NCI-H1694 treated with DMSO at 0.1 percent for 48 hours (cell line): ENCODE measurements at places on chromosomes 3 and 15.

- DNase-seq, result no peak
These were observed 297.6 kb downstream of the TBC1D5 start for GRCh38 chr3:17444865-17445264.

GRCh38 chr3:42270561-42270960 lies 4.6 kb upstream of the CCK start:
- DNase-seq, result no peak

- DNase-seq, result no peak
These were observed 16.5 kb downstream of the SPICE1 start for GRCh38 chr3:113498221-113499005.

DNA sequence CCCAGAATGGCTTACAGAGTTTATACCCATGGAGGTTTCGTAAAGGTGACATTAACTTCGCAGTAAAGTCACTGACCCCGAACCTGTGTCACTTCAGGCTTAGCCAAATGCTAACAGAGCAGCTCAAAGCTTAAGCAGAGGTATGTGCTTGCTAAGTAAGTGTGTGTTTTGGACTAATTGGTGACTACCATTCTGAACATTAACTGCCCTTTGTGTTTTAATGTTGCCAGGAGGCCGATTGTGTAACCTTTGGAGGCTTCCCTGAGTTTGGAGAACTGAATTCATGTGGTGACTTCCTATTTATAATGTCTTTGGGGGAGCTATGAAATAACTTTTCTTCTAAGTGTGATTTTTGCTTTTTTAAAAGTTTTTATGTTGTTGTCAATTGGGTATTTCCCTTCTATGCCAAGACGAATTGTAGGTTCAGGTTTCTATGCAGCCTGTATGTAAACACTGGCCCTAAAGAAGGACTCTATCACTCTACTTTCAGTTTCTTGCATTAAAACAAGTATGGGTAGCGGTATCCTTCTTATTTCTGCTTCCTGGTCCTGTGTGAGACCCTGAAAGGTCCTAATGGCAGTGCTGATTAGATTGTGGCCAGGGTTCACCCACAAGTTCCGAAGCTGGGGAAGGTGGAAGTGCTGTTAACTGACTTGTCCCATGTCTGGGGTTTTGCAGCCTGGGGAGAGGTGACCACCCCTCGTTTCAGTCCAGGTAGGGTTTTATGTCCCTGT lies 86.3 kb downstream of the IGF1R start:
- no peak for DNase-seq

DNA sequence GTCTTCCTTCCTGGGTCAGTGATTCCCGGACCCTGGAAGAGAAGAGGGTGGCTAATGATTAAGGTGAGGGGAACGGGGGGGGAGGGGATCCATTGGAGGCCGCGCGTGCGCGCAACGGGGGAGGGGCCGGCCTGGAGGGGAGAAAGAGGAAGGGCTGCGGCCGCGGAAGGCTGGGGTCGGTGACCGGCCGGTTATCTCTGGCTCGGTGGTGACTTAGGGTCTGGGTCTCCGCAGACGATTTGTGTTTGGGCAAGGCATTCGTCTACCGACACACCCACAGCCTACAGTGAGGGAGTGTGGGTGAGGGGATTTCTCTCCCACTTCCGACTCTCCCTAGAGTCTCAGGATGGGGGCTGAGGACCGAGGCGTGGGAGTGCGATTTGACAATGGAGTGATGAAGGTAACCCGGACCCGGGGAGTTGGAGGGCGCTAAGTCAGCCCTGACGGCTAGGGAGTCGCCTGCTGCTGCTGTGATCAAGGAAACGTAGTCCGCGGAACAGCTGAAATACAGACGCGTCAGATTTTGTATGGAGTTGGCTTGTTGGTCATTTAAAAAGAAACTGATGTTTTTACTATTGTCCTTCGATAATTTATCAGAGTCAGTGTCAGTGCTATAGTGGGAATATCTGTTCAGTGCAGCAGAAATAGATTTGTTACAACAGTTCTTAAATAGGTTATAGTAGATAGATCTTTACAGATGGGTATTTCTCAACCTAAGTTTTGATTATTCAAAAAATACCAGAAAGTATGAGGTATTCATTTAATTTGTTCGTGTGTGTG lies 733 bp downstream of the RNF111 start:
- no peak for DNase-seq

DNA sequence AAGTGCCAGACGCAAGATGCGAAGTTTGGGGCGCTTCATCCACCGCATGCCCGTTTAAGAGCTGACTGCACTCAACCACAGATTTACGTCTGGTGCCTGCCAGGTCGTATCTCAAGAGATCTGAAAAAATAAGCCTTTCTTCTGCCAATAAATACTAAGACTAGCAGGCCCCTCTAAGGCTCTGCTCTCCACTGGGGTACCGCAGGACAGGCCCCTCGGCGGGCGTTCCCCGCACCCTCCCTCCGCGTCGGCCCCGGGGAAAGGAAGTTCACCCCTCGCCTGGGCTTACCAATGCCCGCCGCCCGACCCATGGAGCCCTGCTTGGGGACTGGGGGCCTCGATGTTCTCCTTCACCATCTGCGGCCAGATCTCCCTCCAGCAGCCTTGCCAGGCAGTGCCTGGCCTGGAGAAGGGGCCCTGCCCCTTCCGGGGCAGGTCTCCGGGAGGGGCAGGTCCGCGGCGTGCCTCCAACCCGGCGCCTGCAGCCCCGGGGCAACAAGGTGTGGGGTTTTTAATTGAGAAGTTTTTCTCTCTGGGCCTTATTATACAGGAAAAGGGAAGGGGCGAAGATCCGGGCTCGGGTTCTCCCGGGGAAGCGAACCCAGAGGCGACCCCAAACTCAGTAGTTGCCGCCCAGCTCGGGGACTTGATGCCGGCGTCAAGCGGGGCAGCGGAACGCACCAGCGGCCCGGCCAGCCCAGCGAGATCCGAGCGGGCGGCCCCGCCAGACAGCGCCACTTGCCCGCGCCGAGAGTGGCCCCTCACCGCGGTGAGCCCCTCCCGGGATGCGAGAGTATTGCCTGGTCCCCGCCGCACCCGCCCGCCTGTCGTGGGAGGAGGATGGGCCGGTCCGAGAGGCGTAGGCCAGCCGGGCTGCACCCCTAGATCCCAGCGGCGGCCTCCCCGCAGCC lies 735 bp downstream of the GOLGA8B start:
- peak; percentile 18 for DNase-seq

DNA sequence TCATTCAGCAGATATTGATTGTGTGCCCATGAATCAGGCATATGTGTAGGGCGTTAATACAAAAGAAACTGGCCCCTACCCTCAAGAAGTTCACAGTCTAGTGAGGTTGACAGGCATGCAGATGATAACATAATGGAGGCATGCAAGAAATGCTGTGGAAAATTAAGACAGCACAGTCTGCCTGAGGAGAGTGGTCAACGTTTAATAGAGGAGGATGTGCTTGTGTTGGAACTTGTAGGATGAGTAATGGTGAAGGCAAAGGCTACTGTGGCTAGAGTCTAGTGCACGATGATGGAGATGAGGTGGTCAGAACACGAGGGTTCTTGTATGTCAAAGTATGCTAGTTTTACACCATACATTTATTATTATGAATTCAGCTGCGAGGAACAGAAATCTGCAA lies 295.7 kb downstream of the SOX2 start:
- no peak for DNase-seq

DNA sequence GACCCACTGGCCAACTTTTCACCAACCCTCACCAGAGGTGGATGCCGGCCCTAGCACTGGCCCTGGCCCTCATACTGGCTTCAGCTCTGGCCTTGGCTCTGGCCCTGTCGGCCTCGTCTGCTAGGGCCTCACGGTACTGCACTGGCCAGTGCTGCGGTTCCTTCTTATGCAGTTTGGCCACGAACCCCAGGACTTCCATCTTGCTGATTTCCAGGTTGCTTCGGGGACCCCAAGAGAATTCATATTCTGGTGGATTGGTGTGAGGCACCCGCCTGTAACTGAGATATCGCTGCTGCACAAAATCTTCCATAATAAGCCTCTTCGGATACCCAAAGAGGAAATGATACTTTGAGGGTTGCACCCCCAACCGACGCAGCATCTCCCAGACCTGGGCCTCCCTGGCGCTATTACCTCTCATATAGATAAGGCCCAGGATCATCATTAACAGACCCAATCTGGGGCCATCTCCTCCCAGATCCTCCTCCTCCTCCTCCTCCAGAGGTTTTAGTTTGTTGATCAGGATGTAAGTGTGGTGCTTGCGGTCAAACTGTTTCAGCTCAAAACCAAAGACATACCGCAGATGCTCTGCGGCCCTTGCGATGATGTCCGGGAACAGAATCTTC lies 883 bp downstream of the MAGEF1 start:
- peak; percentile 36 for DNase-seq

GRCh38 chr3:58291671-58292338 lies 14.2 kb upstream of the RPP14 start:
- DNase-seq, result no peak

DNA sequence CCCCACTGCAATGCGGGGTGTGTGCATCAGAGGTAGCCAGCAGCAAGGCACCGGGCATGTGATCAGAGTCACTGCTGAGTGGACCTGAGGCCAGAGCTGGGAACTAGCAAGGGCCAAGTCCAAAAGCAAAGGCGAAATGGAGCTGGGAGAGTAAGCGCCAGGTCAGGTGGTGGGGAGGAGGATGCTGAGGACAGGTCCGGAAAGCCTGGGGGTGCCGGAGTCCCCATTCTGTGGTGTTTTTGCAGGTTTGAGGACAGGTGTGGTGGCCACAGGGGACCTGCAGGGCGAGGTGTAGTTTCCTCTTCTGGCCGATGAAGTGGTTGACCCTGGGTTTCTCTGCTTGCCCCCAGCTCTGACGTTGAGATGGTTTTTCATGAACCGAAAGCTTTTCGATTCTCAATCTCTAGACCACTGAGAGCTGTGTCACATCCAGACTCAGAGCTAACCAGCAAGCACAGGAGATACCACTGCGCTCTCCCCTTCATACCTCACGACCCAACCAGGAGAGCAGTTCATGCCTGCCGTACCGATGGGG lies 35.0 kb upstream of the HES1 start:
- DNase-seq, result no peak

GRCh38 chr3:170508291-170508690 lies 77.6 kb downstream of the SLC7A14 start:
- no peak for DNase-seq

DNA sequence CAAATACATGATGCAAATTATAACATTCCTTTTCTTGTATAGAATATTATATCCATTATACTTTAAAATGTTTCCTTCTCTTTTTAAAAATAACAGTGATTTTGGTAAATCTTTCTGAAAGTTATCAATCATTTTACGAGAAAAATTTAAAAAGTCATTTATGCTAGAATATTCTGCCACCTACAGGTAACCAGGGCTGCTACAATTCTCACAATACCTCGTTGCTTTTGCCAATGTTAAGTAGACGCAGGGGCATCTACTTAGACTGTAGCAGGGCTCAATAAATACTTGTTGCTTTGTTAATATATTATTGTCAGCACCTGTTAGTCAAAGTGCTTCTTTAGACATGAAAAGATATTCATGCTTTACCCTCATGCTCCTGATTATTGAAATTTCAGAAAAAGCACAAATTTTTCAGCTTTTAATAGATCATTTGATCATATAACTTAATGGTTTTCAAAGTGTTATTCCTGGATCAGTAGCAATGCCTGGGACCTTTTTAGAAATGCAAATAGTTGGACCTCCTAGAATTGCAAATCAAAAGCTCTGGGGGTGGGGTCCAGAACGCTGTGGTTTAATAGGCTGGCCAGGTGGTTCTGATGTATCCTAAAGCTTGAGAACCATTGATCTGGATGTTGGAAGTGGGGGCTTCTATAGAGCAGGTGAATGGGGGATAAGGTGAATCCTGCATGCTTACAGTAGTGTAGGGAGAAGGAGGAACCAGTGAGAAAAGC lies 223.6 kb upstream of the PDZRN3 start:
- peak; percentile 4 for DNase-seq

DNA sequence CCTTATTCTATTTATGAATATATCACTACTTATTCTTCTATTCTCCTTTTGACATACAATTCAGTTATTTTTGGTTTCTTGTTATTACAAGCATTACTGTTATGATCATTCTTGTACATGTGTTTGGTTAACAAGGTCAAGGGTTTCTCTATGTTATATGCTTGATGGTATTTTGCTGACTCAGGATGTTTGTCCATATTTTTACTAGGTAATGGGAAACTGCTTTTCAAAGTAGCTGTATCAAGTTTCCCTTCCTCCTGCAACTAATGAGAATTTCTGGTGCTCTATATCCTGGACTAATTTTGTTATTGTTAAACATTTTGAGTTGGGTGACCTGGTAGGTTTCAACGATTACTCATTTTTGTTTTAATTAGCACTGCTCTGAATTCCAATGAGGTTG lies 841.0 kb downstream of the OTOL1 start:
- no peak for DNase-seq

- no peak for DNase-seq
These were observed 96.1 kb downstream of the FMN1 start for GRCh38 chr15:33098094-33099058.
